ENCODE measurements at places on chromosomes 3 and 15. TPM values are rescaled to one million over a fixed set of nuclear protein-coding genes. Genes with fewer than 3 reads are reported as not detected.

CNTN3 gene
- polyA plus RNA-seq = 5.5 TPM

TGM5 gene
- polyA plus RNA-seq = not detected

SLC25A36 gene
- polyA plus RNA-seq = 163 TPM

GOLGA6D gene
- polyA plus RNA-seq = not detected

CLDN1 gene
- polyA plus RNA-seq = 83.6 TPM

FSIP1 gene
- 4.1 TPM for polyA plus RNA-seq

DTWD1 gene
- 43.1 TPM for polyA plus RNA-seq

TPRG1 gene
- polyA plus RNA-seq = 0.75 TPM

TTLL13 gene
- polyA plus RNA-seq = 0.12 TPM

ALG1L2 gene
- polyA plus RNA-seq = 0.95 TPM

BOC gene
- polyA plus RNA-seq = 23.9 TPM

RNF111 gene
- polyA plus RNA-seq = 37.9 TPM

IQCB1 gene
- 32.9 TPM for polyA plus RNA-seq

FGD5 gene
- 23.6 TPM for polyA plus RNA-seq

GAP43 gene
- polyA plus RNA-seq = 0.39 TPM

GOLGA8K gene
- polyA plus RNA-seq = 1.8 TPM

DNAJA4 gene
- polyA plus RNA-seq = 20.2 TPM

GOLGA8J gene
- 1.0 TPM for polyA plus RNA-seq

TTC23 gene
- polyA plus RNA-seq = 34.0 TPM

GOLGA8Q gene
- 0.64 TPM for polyA plus RNA-seq

ACTRT3 gene
- 4.1 TPM for polyA plus RNA-seq

GOLGA6L10 gene
- 4.2 TPM for polyA plus RNA-seq

FANCI gene
- 38.3 TPM for polyA plus RNA-seq

FBLN2 gene
- 24.2 TPM for polyA plus RNA-seq

CIB2 gene
- 28.2 TPM for polyA plus RNA-seq

RASSF1 gene
- polyA plus RNA-seq = 17.0 TPM

DUOXA2 gene
- not detected for polyA plus RNA-seq

ARRDC4 gene
- 30.7 TPM for polyA plus RNA-seq

LEO1 gene
- polyA plus RNA-seq = 39.7 TPM

LRRC31 gene
- polyA plus RNA-seq = 0.17 TPM

DBR1 gene
- polyA plus RNA-seq = 21.8 TPM

DPPA4 gene
- 4.2 TPM for polyA plus RNA-seq

C3orf85 gene
- polyA plus RNA-seq = 19.4 TPM

DNAH12 gene
- polyA plus RNA-seq = 1.1 TPM

IL17RD gene
- 45.2 TPM for polyA plus RNA-seq

TMEM108 gene
- polyA plus RNA-seq = 1.5 TPM

TRIM71 gene
- 6.0 TPM for polyA plus RNA-seq

RETNLB gene
- polyA plus RNA-seq = not detected

PATL2 gene
- polyA plus RNA-seq = 0.59 TPM

RTP3 gene
- polyA plus RNA-seq = not detected

GPR171 gene
- not detected for polyA plus RNA-seq

ITIH1 gene
- polyA plus RNA-seq = 0.35 TPM

All from right renal cortex interstitium (tissue), 3 donors.